ENCODE measurements at places on chromosomes 4 and X. TPM values are rescaled to one million over a fixed set of nuclear protein-coding genes. Genes with fewer than 3 reads are reported as not detected.
A peak's percentile ranks its signal among the peaks of the same experiment; 100 is the strongest.

Gene TMPRSS11F
- not detected for total RNA-seq

Gene KLF8
- 2.3 TPM for total RNA-seq

Gene ATP1B4
- 4.6 TPM for total RNA-seq

Gene FAM114A1
- total RNA-seq: 21.0 TPM

Gene RPA4
- total RNA-seq: not detected

Gene PSAPL1
- total RNA-seq: not detected

Gene ATP8A1
- total RNA-seq: 18.9 TPM

Gene ART3
- total RNA-seq: 38.4 TPM

Gene ATP2B3
- not detected for total RNA-seq

DNA sequence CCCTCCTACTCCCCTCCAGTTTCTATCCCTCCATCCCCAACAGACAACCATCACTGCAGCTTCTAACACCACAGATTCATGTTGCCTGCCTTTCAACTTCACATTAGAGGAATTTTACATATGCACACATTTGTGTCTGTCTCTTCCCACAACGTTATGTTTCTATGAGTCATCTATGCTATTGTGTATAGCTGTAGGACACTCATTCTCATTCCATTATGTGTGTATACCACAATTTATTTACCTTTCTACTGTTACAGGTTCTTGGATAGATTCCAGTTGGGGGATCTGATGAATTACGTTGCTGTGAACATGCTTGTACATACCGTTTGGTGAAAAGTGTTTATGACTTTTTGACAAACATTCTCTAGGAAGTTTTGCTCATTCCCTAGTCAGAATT is 58.8 kb upstream of the TRPC3 start:
- DNase-seq: no peak

- no peak for DNase-seq
These were observed 17.4 kb downstream of the CD40LG start for GRCh38 chrX:136665258-136665900.

DNA sequence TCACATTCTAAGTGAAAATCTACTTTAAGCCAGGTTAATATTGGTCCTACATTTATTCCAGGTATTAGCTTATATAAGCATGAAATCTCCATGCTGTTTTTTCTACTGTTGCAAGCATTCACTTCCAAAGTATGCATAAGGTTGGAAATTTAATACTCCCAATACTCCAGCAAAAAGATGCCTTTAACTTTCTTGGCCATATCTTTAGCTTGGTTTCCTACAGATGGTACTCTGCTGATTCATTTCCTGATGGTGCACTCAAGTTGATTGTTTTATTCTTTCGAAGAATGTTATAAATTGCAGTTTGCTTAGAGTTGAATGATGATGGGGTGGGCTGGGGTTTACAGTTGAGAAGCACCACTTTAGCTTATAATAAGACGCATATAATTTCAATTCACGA is 330.2 kb downstream of the PTTG2 start:
- no peak for DNase-seq

DNA sequence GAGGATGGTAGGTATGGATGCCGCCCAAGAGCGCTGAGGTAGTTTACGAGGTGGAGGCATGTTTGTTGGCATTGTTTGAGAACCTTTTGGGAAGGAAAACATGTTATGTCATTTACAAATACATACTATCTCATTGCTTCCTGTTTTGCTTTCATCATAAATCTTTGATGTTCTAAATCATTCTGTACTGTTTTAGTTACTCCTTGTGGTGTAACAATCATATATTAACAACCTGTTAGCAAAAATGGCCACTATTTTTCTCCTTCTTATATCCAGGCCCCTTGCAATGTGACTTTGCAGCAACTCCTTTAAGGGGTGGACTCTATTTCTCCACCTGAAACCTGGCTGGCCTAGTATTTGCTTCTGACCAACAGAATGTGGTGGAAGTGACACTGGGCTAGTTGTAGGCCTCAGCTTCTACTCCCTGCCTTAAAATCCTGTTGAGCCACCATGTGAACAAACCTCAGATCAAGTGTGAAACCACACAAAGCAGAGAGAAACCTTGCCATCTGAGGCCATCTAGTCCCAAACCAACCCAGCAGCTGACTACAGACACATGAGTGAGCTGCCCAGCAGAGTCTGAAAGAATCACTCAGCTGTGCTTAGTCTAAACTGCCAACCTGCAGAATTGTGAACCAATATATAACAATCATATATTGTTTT is 15.8 kb upstream of the CXorf38 start:
- DNase-seq: no peak

DNA sequence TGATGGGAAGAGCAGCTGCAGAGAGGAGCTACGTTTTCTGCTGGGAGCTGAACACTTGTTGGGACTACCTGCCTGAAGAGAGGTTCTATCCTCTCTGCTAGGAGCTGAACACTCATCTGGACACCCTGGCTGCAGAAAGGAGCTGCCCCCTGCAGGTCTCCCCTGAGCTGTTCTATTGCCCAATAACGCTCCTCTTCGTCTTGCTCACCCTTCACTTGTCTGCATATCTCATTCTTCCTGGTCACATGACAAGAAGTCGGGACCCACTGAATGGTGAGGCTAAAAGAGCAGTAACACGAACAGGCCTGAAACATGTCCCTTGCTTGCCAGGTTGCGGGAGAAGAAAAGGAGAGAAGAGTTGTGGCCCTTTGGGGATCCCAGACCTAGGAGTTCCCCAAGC is 27.8 kb downstream of the NAA11 start:
- no peak for DNase-seq

- DNase-seq: no peak
These were observed 17.2 kb downstream of the FLNA start for GRCh38 chrX:154357205-154357604.

GRCh38 chr4:105234582-105234981 is 87.9 kb downstream of the TET2 start:
- DNase-seq: no peak

- DNase-seq: no peak
These were observed 199.5 kb downstream of the AFAP1 start for GRCh38 chr4:7739918-7740865.

DNA sequence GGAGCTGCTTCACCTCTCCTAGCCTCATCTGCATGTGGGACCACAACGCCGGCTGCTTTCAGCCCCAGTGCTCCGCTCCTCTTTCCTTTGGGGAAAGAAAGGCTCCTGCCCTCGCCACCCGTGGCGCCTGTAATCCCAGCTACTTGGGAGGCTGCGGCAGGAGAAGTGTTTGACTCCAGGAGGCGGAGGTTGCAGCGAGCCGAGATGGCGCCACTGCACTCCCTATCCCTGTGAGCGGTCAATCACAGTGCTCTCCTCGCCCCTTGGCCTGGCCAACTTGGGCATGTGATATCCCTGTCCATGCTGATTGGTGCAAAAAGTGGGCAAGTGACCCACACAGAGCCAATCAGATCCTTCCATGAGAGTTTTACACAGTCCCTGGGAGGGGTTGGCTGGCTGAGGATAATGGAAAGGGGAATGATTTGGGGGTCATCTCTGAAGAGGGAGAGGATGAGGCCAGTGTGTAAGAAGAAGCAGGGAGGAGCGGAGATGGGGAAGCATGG is 56.2 kb downstream of the WFS1 start:
- DNase-seq: no peak

DNA sequence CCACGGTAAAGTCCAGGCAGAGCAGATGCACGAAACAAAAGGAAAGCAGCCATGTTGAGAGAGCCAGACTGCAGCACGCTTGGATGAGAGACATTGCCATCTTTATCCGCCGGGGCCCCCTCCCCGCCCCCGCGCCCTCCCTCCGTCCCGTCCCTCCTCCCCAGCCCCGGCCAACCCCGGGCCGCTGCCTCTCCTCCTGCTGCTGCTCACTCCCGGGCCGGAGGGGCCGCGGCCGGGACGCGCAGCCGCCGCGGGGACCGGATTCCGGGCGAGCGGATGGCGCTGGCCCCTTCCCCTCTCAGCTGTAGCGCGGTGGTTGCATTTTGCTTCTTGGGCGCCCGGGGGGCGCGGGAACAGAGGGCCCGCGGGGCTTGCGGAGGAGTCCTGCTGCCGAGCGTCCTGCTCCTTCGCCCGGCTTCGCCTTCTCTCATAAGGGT is 542 bp downstream of the RNF150 start:
- peak; percentile 53 for DNase-seq

Data from heart right ventricle (tissue), 16 donors.